Brain (organoid and tissue), 16 donors: ENCODE measurements at places on chromosomes 11 and 22. TPM values are rescaled to one million over a fixed set of nuclear protein-coding genes. Genes with fewer than 3 reads are reported as not detected.

DNA sequence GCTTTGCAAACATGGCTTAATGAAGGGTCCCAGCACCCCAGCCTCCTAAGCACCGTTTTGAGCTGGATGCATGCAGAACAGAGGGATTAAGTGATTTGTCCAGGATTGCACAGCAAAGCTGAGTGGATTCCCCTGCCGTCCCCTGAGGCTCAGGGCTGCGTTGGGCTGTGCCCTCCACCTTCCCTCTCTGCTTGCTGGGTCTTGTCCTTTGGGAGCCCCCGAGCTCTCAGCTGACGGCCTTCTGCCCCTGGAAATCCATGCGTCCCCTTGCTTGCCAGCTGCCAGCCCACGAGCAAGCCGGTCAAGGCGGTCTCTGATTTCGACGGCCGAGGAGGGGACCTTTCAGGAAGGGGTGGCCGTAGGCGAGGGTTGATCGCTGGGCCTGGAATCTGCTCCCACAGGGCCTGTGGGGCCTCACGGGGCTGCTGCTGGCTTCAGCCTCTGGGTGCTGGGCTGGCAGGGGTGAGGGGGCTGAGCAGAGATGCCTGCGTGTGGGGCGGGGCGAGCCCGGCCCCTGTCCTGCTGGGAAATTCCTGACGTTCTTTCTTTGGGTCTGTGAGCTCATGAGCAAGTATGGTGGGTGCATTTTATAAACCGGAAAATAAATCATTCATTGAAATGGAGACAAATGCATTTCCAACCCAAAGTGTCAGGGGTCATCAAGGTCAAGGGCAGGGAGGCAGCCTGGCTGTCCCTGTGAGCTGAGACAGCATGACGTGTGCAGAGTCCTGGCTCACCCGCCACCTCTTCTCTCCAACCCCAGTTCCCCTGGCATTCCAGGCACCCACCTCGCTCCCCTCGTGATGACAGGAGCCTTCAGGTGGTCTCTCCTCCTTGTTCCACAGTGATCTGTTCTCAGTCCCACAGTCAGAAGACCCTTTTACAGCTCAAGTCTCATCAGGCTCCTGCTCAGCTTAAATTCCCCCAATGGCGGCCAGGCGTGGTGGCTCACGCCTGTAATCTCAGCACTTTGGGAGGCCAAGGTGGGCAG lies 28.1 kb downstream of the FGF4 start:
- no peak for DNase-seq

- no peak for DNase-seq
These were observed 184.2 kb downstream of the SBF2 start for GRCh38 chr11:10109806-10110205.

GRCh38 chr11:9455722-9456121 lies 5.1 kb upstream of the ZNF143 start:
- no peak for DNase-seq

The PEX26 gene
- 30.2 TPM for polyA plus RNA-seq

The NLRP14 gene
- not detected for polyA plus RNA-seq

- DNase-seq = no peak
These were observed 16.1 kb upstream of the NTM start for GRCh38 chr11:131354251-131354701.

- peak; percentile 56 for DNase-seq
These were observed 21.2 kb downstream of the FAT3 start for GRCh38 chr11:92245700-92246271.

GRCh38 chr22:23533328-23533762 lies 46.7 kb downstream of the IGLL1 start:
- no peak for DNase-seq

GRCh38 chr11:5291207-5291838 lies 10.4 kb downstream of the OR51B4 start:
- no peak for DNase-seq

The LRP4 gene
- 32.9 TPM for polyA plus RNA-seq

GRCh38 chr22:46598737-46599424 lies 21.3 kb upstream of the GRAMD4 start:
- DNase-seq = no peak

GRCh38 chr11:31340903-31341572 lies 28.5 kb downstream of the DCDC1 start:
- no peak for DNase-seq
